ENCODE measurements at places on chromosomes 2 and 18.

- H3K36me3 ChIP-seq: peaks cover 9% of the 10 kb centered on the region
- no peak overlapping the region for H3K27ac ChIP-seq
- no peak for DNase-seq
Observed at GRCh38 chr18:76970770-76971559, 148.6 kb downstream of the ZNF236 start.

DNA sequence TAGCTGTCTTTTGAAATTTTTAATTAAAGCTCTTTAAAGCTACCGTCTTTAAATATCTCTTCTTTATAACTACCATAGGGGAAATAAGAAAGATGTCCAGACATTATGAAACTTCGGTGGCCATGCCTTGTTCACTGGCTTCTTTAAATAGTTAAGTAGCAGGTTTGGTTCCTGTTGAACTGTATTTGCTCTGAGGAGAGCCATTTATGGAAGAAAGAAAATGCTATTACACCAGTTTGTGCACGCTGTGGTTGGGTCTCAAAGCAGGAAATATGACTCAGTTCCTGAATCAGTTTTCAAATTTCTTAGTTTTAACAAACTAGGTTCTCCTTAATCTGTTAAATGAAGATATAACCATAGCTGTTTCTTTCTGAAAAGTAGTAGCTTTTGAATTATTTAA is 12.2 kb downstream of the ARPC2 start:
- H3K27ac ChIP-seq: peak overlapping the region; percentile 27
- H3K27me3 ChIP-seq: no peaks in the 10 kb centered on the region
- peaks cover 100% of the 10 kb centered on the region for H3K36me3 ChIP-seq
- DNase-seq: no peak

- peaks cover 38% of the 10 kb centered on the region for H3K4me1 ChIP-seq
- no peak for DNase-seq
- no peaks in the 10 kb centered on the region for H3K36me3 ChIP-seq
- no peak overlapping the region for H3K27ac ChIP-seq
Observed at GRCh38 chr2:218295029-218295428, 2.7 kb upstream of the TMBIM1 start.

- H3K4me3 ChIP-seq: peak overlapping the region; percentile 88
- H3K4me1 ChIP-seq: peaks cover 40% of the 10 kb centered on the region
- peak overlapping the region; percentile 96 for H3K27ac ChIP-seq
- no peaks in the 10 kb centered on the region for H3K27me3 ChIP-seq
- H3K36me3 ChIP-seq: no peaks in the 10 kb centered on the region
- peak; percentile 60 for DNase-seq
Observed at GRCh38 chr18:51196118-51196810, 1.2 kb downstream of the MEX3C start.

DNA sequence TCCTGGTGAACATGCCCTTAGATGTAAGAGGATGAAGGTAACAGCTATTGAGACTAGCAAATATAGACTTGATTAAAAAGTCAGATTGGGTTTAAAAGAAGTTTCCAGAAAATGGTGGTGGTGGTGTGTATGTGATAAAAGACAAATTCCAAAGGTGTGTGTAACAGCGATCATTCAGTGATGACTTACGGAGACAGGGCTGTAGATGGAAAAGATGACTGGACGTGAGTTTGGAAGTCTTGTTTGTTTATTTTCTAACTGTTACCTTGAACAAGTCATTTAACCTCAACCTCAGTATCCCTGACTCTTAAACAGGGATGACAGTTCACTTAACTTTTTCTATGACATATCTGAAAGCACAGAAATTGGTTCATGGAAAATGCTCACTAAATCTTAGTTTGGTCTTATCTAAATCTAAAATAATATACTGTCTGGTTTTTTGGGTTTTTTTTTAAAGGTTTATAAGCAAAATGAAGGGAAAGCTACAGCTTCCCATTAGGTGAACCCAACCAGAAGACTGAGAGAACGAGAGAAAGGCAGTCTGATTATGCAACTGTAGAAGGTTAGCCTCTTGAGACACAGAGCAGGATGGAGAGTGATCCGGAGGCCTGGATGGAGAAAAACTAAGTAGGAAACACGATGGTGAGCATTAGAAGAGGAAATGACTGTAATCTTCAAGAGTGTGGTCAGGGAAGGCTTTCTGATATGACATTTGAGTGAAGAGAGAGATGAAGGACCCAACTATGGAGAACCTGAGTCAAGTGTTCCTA is 71.9 kb downstream of the TCF4 start:
- no peak for DNase-seq
- no peaks in the 10 kb centered on the region for H3K4me1 ChIP-seq
- no peaks in the 10 kb centered on the region for H3K27me3 ChIP-seq
- H3K27ac ChIP-seq: peak overlapping the region; percentile 42

DNA sequence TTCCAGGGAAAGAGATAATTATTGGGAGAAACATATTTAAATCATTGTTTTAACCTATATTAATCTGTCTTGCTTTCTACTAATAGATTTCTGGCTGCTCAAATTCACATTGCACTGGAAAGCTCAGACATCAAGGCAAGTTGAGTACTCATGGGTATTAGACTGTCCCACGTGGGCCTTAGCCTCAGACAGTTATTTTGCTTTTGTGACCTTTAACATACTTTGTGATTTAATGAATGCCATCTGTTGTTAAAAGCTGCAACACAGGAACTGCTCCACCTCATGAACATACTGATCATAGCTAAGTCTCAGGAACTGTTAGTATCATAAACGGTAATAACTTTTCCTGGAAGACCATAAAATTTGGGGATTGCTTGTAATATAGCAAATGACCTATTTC is 2.7 kb upstream of the LCT start:
- H3K27me3 ChIP-seq: no peaks in the 10 kb centered on the region
- H3K4me3 ChIP-seq: no peak overlapping the region
- H3K27ac ChIP-seq: no peak overlapping the region
- DNase-seq: no peak

DNA sequence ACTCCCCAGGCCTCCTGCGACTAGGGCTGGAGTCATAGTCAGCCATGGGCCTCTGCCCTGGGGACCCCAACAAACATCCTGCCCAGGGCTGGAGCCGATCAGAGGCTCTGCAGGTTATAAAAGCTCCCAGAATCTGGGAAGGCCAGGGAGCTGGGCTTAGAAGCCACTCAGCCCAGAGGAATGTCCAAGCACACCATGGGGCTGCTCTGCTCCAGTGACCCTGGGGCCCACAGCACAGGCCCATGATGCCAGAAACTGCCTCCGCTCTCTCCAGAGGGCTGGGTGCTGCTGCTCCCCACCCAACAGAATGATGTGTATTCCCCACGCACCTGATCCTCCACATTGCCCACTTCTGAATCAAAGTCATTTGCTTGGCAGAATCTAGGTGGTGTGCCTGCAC is 88.5 kb downstream of the ARMC9 start:
- H3K4me1 ChIP-seq: no peaks in the 10 kb centered on the region
- no peak overlapping the region for H3K27ac ChIP-seq
- H3K4me3 ChIP-seq: no peak overlapping the region

DNA sequence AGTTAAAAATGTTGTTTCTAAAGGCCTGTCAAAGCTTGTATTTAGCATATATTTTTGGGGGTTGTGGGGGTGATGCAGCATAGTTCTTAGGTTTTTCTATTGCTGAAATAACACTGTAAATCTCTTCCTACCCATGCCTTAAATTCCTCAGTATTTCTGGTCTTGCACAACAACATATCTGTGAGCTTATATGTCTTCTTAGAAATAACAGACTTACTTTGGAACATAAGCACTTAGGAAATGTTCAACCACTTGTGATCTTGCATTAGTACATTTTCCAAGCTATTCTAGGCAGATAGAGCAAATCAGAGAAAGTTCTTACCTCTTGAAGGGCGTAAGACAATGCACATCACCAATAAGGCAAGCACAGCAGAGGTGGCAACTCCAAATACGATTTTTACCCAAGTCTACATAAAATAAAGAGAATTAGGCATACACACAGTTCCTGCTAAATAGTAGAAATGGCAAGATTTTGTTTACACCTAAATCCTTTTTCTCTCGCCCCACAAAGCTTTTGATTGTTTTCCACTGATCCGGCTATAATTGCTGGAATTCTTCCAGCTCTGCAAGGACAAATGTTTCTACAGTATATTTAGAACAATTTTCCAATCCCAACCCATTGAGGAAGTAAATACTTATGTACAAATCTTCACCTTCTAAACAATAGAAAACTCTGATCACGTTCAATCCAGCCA is 512 bp downstream of the FAP start:
- no peak for DNase-seq
- peak overlapping the region; percentile 54 for H3K27ac ChIP-seq
- no peaks in the 10 kb centered on the region for H3K27me3 ChIP-seq
- H3K4me3 ChIP-seq: peak overlapping the region; percentile 53
- no peaks in the 10 kb centered on the region for H3K36me3 ChIP-seq
- H3K4me1 ChIP-seq: peaks cover 9% of the 10 kb centered on the region

GRCh38 chr2:50547521-50547920 is 484.4 kb downstream of the NRXN1 start:
- H3K36me3 ChIP-seq: no peaks in the 10 kb centered on the region
- no peak overlapping the region for H3K4me3 ChIP-seq
- H3K27ac ChIP-seq: no peak overlapping the region

- no peaks in the 10 kb centered on the region for H3K4me1 ChIP-seq
- H3K36me3 ChIP-seq: no peaks in the 10 kb centered on the region
- no peaks in the 10 kb centered on the region for H3K27me3 ChIP-seq
- peak; percentile 46 for DNase-seq
- H3K27ac ChIP-seq: no peak overlapping the region
Observed at GRCh38 chr2:128746356-128746755, 427.7 kb upstream of the HS6ST1 start.

DNA sequence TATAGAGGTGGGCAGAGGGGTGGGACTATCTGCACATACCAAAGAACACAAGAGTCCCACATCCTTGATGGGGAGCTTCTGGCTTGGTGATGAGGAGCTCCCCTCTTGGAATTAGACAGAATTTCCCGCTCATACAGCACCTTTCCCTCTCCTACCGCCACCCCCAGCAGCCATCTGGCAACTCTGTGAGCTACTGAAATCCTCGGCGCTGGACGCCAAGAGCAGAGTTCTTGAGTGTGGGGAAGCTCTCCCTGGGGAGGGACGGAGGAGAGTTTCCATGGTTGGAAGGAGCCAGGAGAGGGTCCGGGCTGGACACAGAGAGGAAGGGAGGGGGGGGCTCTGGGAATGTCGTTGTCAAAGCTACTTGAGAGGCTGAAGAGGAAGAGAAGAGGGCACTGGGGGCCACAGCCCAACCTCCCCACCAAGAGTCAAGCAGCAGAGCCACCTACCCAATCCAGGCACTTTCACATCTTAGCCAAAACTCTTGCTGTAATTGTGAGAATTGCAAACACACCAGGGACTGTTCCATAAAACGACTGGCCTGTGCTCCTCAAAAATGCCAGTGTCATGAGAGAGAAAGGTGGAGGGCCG is 89.4 kb upstream of the MCFD2 start:
- H3K27ac ChIP-seq: peak overlapping the region; percentile 39
- no peak for DNase-seq
- no peak overlapping the region for H3K4me3 ChIP-seq
- peaks cover 39% of the 10 kb centered on the region for H3K4me1 ChIP-seq
- no peaks in the 10 kb centered on the region for H3K27me3 ChIP-seq

All from heart left ventricle (tissue), 16 donors.